ENCODE measurements at places on chromosomes 7 and 10. TPM values are rescaled to one million over a fixed set of nuclear protein-coding genes. Genes with fewer than 3 reads are reported as not detected.

The PDK4 gene
- 10.2 TPM for total RNA-seq

The TYW1B gene
- 4.5 TPM for total RNA-seq

The ZNF365 gene
- 2.9 TPM for total RNA-seq

The IQUB gene
- total RNA-seq = under 0.01 TPM

The OR2A42 gene
- not detected for total RNA-seq

The WNT8B gene
- not detected for total RNA-seq

The SLC18A3 gene
- not detected for total RNA-seq

The NUTM2E gene
- not detected for total RNA-seq

The RPEL1 gene
- under 0.01 TPM for total RNA-seq

The ZDHHC6 gene
- total RNA-seq = 35.9 TPM

The SNX8 gene
- 36.7 TPM for total RNA-seq

The SAMD8 gene
- 30.2 TPM for total RNA-seq

The MBL2 gene
- not detected for total RNA-seq

The PRXL2A gene
- total RNA-seq = 65.6 TPM

The STAG3 gene
- 0.73 TPM for total RNA-seq

All from melanocyte of skin (primary cell).